ENCODE measurements at places on chromosomes 5 and 9.

DNA sequence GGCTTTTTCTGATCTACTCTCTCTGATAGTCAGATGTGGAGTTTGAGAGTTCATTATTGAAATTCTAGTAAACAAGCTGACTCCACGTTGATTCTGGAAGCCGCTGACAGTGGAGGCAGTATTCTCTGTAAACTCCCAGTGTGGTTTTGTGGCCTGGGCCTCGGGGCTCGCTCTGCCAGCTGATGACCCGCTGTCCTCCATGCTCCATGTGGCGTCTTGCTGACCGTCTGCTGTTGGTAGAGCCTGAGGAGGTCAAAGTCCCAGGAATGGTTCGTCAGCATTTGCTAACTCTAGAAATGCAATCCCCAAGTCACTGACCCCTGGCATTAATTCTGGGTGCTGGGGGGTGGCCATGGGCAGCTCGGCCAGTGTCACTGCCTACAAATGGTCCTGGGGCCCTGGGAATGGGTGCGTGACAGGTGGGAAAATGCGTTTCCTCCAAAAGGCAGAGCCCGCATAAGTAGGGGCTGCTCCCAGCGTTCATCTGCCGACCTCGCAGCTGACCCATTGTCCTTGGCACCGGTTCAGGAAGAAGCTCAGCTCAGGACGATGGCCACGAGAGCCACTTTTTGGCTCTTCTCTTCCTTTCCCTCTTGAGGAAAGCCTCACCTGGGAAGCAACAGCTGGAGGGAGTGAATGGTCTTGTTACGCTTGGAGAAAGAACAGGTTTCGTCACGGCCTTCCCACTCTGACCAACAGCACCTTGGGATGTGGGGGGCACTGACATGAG is 55.1 kb downstream of the MRPL36 start:
- DNase-seq = no peak

DNA sequence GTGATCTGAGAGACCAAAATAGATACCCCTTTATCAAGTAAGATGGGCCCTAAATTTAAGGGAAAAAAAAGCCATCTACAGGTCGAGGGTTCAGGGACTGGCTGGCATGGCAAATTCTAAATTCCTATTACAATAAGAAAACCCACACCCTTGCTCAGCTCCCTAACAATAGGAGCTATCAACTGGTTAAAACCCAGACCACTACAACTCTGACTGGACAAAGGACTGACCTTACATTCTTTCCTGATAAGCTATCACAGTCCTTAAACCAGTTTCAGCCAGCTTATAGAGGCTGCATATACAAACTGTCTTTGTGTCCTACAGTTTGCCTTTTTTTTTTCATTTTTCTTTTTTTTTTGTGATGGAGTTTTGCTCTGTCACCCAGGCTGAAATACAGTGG is 803.6 kb downstream of the NR2F1-AS1 start:
- DNase-seq = no peak

- DNase-seq = peak; percentile 72
Observed at GRCh38 chr5:170638454-170639220, 134.8 kb downstream of the KCNIP1 start.

- DNase-seq = peak; percentile 45
Observed at GRCh38 chr5:140399979-140400729, 1.5 kb upstream of the ANKHD1 start.

DNA sequence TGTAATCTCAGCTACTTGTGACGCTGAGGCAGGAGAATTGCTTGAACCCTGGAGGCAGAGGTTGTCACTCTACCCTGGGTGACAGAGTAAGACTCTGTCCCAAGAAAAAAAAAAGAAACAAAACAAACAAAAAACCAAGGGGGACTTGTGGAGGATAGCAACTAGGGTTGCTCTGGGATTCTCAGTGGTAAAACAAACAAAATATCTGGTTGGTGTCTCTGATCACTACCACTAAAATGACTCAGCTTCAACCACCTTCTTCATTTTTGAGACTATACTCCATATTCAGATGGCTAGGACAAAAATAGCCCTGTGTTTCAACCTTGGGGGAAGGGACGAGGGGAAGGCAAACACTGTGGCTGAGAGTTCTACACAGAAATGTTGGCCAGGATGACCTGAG is 110.3 kb downstream of the ARRDC3 start:
- DNase-seq = no peak

- DNase-seq = no peak
Observed at GRCh38 chr5:9063615-9064245, 482.1 kb downstream of the SEMA5A start.

DNA sequence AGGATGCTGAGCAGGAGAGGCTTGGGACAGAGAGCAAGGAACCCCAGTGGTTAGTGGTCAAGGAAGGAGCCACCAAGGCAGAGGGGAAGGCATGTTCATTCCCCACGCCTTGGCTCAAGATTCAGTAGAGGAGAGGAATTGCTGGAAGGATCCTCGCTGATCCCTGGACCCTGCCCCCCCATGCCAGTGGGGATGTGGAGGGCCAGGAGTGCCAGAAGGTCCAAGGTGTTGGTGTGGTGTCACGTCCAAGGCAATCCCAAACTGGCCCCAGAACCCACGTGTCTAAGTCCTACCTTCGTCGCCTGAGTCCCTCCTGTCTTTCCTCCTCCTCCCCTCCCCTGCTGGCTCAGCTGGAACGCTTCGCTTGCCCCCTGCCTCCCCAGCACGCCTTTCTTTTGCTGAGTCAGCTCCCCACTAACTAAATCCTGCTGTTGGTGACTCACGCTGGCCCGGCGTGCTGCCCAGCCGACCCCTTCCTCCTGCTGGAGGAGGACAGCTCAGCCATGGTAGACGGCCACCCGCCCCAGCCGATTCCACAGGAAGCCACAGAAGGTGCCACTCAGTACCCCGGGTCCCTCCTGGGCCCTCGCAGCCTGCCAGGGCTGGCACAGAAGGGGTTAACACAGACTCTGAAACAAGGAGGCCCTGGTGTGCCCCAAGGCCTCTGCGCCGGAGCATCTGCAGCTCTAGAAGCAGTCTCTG is 37.6 kb upstream of the ORM1 start:
- no peak for DNase-seq

DNA sequence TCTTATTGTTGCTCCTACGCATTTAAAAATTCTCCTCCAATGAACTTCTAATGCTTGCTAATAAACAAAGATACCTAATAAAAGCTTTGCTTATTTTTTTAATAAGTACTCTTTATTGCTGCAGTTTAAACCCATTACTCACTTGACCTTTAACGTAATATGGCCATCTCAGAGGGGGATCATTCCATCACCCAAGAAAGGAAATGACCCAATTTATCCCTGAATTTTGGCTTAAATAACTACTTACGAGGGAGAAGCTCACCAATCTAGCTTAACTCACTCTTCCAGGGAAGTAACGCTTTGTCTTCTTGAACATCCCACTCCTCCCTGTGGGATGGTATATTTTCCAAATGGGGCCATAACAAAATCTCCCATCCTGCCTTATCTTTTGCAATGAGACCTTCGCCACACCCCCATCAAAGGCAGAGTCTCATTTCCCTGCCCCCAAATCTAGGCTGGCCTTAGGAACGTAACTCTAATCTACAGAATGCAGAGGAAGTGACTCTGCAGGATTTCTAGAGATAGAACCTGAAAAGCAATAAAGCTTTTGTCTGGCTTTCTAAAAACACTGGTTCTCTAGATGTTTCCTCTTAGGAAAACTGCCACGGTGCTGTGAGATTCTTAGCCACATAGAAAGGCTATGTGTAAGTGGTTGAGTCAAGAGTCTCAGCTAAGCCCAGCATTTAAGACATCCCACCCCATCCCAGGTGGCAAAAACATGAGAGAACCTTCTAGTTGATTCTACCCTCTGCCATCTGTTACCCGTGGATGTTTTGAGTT is 310.0 kb downstream of the ASTN2 start:
- no peak for DNase-seq

- DNase-seq = no peak
Observed at GRCh38 chr5:126736141-126736540, 40.8 kb upstream of the LMNB1 start.

DNA sequence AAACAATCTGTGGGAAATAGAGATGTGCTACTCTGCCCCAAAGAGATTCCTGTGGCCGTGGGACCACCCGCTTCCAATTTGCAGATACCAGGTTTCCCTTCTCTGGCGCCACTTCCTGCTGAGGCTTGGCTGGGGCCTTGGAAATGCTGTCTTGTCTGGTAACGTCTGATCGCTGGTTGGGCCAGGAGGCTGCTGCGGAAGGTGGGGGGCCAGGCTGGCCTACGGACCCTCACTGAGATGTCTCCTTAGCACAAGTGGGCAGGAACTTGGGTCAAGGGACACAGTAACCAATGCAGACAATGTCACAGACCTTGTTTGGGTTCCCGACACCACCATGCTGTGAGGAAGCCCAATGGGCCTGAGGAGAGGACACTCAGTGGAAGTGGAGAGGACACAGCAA is 31.7 kb upstream of the IRX4 start:
- DNase-seq = no peak

- peak; percentile 30 for DNase-seq
Observed at GRCh38 chr5:119359737-119360413, 4.1 kb downstream of the TNFAIP8 start.
